ENCODE measurements at places on chromosomes 6 and 20. TPM values are rescaled to one million over a fixed set of nuclear protein-coding genes. Genes with fewer than 3 reads are reported as not detected.

DNA sequence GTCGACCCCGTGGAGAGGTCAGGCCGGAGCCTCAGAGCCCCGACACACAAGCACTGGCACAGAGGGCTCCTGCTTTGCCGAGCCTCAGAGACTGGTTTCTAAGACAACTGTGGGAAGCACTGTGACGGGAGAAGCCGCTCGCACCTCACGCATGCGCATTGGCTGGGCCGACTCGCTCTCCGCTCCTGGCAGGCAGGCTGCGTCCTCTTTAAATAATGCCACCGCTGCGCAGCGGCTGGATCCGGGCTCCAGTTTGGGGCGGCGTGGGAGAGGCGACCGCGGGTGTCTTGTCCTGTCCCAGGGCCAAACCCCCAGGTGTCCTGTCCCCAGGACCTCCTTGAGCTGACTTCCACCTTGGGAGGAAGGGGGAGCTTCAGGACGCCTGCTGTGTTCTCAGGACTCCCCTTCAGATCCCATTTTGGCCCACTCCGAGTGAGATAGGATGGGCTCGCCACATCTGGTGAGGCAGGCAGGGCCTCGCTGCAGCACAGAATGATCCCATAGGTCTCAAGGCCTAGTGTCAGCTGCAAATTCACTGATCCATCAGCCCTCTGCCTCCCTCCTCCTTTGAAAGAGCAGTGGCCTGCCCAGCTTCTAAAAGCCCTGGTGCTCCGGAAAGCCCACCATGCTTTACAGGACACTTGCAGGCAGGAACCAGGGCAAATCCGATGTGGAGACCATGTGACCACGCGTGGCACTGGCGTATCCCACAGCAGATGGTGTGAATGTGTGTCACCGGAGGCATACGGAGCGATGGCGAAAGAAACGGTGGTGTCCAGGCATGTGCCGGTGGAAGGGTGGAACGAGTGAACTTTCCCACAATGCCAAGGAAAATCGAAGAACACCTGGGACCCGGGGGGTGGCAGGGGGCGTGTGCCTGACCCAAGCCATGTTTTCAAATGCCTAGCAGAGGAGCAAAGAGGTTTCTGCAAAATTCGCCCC, 169.3 kb upstream of the ZNF337 start:
- DNase-seq, result peak; percentile 58

DNA sequence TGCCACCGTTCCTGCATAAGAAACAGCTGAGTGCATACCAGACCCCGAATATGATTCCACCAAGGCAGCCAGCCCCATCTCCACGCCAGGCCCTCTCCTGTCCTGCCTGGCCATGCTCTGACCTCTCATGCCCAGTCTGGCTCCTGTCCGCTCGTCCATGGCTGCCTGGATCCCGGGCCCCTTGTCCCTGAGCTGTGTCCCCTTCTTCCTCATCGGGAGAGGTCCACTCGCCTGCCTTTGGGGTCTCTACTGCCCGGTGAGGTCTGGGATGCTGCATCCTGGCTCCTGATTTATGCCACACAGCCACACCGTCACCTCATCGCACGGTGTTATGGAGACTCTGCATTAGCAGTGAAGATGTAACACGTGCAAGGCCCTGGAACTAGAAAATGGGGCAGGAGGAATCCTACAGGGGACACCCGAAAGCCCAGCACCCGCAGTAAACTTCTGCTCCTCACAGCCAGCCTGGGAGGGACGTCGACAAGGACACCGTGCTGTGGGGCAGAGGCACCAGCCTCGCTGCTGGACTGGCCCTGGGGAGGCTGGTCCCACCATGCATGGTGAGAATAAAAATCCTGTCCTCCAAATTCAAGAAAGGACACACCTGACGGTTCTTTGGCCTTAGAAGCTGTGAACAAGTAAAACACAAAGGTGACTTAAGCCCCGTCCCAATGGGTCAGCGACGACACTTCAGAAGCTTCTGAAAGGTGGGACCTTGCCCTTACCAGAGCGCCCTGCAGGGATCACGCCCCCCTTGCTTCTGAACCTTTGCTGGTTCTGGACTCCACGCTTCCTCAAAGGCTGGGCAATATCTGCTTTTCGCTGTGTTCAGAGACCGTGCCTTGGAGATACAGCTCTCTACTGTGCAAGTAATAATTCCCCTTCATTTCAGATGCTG, 103.0 kb downstream of the DLL1 start:
- DNase-seq, result no peak

DNA sequence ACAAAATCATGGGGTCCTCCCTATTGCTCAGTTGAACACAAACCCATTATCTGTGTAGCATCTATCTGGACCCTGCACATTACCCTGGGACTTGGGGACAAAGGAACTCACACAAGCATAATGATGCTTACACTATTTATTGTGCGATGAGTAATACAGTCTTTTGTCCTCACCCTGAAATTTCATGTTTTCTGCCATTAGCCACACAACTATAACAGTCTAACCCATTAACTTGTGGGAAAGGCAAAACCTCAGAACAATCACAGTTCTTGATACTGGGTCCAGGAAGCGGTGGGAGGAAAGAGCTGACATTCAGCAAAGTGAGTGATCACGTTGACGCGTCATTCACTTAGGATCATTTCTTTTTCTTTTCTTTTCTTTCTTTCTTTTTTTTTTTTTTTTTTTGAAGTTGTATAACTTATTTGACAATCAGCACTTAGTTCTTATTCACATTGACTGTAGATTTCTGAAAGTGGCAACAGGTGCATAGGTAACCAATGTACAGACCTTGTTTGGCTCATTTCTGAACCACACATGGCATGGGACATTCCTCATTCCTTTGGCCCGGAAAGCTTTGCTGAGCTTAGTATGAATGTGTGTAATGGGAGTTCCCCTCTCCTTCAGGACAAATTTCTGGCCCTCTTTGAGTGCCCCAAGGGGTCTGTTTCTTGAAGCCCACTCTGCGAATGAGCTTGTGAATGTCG, 94.8 kb upstream of the CNKSR3 start:
- no peak for DNase-seq

- DNase-seq, result no peak
These were observed 50.5 kb upstream of the CSE1L start for GRCh38 chr20:48995589-48995988.

Gene GPR6
- not detected for polyA plus RNA-seq

Data from renal cortex interstitium (tissue), 15 donors.